DMS153 (cell line): ENCODE measurements at places on chromosomes 4 and X.

- DNase-seq, result no peak
Measured at GRCh38 chr4:7513671-7514070, 78.9 kb upstream of the PSAPL1 start.

DNA sequence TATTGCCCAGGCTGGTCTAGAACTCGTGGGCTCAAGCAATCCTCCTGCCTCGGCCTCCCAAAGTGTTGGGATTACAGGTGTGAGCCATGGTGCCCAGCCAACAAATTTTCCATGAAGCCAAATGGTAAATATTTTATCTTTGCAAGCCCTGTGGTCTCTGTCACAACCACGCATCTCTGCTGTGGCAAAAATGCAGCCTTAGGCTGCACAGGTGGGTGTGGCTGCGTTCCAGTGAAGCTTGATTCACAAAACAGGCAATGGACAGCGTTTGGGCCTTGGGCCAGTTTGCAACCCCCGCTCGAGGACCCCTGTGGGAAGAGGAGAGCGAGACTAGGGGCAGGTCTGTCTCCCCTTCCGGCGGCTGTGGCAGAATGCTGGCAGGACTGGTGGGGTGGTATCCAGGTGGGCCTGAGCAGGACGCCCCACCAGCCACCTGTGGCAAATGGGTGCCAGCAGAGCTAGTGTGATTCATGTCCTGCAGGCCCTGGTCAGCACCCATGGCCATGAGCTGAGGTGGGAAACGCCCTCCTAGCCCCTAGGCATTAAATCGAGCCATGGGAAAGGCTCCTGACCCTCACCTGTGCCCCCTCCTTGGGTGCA, 19.7 kb downstream of the HTRA3 start:
- no peak for DNase-seq

DNA sequence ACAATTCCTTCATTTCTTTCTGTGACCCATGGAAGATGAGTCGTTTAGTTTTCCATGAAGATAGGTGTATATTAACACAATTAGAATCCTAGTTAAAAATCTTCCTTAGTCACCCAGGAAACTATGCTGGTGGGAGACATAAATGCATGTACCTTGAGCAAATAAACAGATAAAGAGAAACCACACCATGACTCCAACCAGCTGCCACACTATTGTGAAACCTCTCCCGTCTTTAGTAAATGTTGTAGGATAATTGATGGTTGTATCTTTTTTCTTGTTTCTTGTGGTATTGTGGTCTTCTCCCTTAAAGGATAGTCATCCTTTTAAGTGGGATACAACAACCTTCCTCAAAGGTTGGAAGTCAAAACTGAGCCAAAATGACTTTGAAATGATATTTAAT, 103.8 kb upstream of the LEF1 start:
- no peak for DNase-seq

- no peak for DNase-seq
Measured at GRCh38 chr4:70713453-70714078, 8.2 kb upstream of the RUFY3 start.

- peak; percentile 59 for DNase-seq
Measured at GRCh38 chr4:133808151-133808550, 393.4 kb downstream of the PABPC4L start.

DNA sequence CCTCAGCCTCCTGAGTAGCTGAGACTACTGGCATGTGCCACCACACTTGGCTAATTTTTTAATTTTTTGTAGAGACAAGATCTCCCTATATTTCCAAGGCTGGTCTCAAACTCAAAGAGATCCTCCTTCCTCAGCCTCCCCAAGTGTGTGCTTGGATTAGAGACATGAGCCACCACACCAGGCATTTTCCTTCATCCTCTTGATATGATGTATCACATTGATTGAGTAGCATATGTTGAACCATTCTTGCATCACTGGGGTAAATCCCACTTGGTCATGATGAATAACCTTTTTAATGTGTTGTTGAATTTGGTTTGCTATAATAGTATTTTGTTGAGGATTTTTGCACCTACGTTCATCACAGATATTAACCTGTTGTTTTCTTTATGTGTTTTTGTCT, 24.2 kb upstream of the PPM1K start:
- DNase-seq, result no peak

GRCh38 chrX:140764401-140764919, 54.9 kb downstream of the LINC00632 start:
- DNase-seq, result no peak

- no peak for DNase-seq
Measured at GRCh38 chr4:169015186-169015623, 5.2 kb upstream of the CBR4 start.

DNA sequence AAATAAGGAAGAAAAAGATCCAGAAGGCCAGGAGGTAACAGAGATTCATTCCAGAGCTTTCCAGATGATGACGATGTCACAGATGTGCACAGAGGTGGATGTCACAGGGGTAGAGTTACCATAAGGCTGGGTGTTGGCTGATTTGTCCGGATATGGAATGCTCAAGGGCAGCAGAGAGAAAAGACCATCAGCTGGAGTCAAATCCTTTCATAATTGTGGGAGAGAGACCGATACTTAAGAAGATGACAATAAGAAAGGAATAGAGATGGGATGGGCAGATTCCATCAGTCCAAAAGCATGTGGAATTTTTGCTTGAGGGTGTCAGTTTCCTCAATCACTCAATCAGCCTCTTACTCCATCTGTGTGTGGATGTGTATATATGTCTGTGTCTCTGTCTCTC, 150.4 kb downstream of the CENPC start:
- DNase-seq, result no peak

DNA sequence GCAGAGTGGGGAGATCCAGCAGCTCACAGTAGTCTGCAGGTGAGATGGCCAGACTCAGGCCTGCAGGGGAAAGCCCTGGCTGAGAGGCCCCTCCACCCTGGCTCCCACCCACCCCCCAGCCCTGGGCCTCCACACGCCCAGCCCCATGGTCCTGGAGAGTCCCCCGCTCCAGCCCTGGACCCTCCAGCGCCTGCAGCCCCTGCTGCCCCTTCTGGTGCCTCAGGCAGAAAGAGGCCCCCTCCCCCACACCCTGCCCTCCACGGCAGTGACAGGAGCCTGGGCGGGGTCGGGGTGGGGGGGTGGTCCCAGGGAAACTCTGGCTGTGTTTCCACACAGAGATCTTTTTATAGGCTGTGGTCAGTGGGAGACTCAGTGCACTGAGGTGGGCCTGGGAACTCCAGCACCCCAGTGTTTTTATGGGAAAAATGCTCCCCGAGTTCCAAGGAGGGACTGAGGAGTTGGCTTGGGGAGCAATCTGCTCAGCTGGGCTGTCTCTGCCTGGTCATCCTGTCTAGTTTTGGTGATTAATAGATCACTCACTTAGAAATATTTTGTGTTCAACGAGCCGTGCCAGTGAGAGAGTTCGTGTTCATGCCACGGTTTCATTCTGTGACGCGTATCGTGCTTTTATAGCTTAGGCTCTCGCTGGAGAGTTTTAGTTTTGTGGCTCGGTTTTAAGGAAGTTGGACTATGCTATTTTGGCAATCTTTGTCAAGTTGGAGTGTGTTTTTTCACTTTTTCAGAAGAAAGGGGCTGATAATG, 53.1 kb upstream of the HGFAC start:
- DNase-seq, result no peak

- DNase-seq, result no peak
Measured at GRCh38 chr4:184960505-184960971, 57.8 kb upstream of the HELT start.

DNA sequence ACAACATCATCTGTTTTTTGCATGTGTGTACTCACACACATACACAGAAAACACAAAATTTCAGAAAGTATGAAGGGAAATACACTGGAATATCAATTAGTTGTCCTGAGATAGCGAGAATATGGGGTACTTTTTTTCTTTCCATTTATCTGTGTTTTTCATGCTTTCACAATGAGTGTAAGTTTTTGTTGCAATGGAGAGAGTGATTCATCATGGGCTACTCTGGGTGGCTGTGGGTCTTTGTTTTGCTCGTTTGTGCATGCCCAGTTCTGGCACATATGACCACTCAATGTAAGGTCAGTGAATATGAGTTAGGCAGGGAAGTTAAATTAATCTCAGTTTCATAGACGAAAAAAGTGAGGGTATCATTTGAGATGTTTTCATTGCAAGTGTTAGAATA, 26.9 kb downstream of the XK start:
- no peak for DNase-seq

GRCh38 chr4:123649645-123650391, 253.2 kb downstream of the SPRY1 start:
- DNase-seq, result peak; percentile 97

DNA sequence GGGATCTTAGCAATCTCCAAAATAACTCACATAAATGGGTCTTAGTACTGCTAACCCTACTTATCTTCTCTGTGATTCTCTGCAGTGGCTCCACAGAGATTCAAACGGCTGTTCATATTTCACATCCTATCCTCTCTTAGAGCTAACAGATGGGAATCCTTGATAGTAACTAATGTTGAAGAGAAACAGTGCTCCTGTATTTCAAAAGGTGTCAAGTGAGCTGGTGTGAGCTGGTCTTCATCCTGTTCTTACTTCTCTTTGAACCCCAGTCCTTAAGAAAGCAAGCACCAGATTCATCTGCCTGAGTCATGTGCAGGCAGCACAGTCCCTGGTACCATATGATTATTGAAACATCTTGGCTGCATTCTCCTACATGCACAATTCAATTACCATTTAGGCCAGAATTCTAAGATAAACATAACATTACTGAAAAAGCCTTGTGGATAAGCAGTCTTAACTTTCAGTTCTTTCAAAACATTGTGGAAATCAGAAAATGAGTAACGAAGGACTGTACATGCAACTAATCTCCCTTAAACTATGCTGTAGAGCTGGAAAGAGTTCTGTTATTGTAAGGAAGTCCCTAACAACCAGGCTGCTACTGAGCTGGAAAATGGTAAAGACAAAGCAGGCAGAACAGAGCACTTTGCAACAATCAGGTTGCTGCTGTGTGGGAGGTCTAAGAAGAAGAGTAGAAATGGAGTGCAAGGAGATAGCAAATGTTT, 153.1 kb downstream of the NPNT start:
- DNase-seq, result no peak

DNA sequence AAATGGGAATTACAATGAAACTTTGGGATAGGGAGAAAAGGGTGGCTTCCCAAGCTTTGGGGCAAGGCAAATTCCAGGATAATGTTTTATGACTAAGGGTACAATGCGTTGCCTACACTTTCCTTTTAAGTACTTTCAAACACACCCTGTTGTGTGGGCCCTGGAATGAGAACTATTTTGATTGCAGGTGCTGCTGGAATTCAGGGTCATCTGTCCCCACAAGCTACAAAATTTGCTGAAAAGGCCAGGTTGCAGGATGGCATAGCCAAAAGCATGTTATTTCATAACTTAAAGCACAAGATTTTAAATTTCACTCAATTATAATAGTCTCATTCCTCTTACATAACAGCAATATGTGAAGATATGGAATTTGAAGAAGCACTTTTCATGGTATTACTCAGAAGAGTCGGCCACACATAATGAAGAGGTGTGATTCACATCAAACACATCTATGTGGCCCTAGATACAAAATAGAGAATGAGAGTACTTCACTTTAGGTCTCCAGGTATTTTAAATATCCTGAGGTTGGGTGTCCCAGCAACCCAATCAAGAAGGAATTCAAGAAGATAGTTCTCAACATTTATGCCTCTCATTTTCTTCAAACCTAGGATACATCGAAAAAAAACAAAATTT, 89.3 kb downstream of the APBB2 start:
- no peak for DNase-seq

DNA sequence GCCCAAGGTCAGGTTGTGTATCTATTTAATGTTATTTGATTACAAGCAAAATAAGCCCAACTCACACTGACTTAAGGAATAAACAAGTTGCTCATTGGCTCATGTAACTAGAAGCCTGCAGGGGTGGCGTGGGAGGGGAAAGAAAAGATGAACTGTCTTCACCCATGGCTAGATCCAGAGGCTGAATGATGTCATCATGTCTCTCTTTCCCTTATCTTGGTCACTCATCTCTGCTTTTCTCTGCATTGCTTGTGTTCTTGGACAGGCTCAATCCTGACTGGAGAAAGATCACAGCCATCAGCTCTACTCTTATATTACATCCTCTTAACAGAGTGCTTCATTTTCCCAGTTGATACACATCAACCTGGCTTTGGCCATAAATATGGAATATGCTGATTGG, 290.0 kb upstream of the DIAPH2 start:
- DNase-seq, result no peak

DNA sequence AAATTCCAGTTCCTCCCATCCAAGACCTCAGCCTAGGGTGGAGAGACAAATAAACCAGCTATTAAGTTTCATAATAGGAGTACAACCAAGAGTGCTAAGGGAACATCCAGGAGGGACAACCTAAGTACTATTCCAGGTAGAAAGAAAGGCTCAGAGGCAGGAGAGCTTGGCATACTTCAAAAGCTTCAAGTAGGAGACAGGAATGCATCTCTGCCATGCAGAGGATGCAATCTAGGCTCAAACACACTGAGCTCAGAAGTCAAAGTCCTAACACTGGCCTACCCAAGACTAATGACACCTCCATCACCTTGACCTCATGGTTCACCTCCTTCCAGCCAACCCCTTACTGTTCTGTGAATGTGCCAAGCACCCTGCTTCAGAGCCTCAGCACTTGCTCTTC, 8.1 kb downstream of the WDFY3 start:
- DNase-seq, result no peak

GRCh38 chr4:17958181-17958580, 63.4 kb downstream of the LCORL start:
- DNase-seq, result no peak

DNA sequence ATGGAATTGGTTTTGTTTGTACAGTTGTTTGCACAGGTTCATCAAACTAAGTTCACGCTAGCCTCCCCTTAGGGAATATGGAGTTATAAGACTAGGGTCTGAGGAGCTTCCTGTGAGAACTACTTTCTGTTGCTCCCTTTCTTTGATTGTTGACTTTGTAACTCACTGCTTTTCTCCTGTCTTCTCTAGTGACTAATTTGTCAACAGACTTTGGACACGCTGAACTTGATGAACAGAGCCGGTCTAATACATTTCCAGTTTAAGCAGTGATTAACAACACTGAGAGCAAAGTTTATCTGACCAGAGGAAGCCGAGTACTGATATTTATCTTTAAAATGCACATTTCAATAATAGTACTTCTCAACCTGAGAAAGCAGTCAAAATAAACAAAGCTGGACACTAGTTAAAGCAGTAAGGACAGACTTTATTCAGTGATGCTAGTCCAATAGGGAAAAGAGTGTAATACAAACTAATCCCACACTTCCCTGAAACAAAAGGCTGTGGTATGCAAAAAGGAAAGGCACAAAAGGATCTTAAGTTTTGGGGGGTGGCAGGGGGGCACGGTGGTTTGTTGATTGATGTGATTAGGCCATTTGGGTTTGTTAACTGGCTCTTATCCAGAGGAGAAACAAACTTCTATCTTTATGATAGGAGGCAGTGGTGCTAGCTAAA, 2.7 kb upstream of the NUDT9 start:
- peak; percentile 29 for DNase-seq

DNA sequence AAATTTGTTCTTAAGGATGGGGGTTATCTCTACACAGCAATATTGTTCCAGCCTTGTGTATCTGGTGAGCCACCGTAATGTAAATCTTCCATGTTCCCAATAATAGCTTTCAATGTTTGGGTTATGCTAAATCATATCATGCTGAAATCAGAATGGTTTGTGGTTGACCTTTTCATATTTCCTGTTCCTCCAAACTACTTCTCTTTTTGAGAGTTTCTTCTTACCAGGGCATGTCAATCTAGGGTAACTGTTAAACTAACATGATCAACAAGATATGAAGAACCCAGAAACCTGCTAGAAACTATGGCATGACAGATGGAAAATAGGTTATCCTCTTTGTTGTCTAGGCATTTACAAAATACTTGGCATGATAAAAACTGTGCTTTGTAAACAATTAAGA, 22.0 kb downstream of the TNMD start:
- DNase-seq, result no peak
